NCI-H2081 treated with DMSO at 0.1 percent for 48 hours (cell line): ENCODE measurements at places on chromosomes 1 and 21.

- DNase-seq = no peak
Observed at GRCh38 chr1:56329970-56330369, 249.4 kb downstream of the PLPP3 start.

DNA sequence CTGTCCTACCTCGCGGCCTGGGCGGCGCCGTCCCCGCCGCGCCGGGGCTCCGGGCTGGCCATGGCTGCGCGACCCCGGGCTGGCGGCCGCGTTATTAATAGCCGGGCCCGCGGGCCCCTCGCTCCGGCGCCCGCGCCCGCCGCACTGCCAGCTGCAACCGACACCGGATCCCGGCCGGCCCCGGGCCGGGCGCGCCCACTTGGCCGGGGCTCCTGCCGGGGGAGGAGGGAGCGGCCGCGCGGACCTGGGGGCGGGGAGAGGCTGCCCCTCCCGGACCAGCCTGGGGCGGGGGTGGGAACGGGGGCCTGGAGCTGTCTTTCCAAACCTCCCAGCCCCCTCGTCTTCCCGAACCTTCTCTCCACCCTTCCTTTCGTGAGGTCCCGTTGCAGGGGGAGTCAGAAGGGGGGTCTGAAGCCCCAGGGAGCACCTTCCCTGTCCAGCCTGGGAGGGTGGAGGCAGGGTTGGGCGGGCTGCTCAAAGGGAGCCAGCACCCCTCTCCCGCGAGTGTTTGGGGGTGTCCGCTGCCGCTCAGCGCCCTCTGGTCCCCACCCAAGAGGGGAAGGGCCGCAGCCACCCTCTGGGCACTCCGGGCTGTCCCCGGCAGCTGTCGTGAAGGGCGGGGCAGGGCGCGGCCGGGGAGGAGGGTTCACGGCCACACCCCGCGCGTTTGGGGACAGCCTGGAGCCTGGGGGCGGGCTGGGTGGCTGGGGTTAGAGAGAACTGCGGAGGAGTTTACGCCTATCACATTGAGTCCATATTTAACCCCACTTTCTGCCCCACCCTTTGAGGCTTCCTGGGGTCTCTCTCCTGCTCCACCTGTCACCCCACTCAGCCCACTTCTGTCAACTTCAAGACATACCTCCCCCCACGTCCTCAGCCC is at the start of gene SYNC:
Gene SYNC (minus strand): TSS at position 172 of the 880 bp plus-strand sequence. CDS start 110 bp downstream, at position 62.
- no peak for DNase-seq

DNA sequence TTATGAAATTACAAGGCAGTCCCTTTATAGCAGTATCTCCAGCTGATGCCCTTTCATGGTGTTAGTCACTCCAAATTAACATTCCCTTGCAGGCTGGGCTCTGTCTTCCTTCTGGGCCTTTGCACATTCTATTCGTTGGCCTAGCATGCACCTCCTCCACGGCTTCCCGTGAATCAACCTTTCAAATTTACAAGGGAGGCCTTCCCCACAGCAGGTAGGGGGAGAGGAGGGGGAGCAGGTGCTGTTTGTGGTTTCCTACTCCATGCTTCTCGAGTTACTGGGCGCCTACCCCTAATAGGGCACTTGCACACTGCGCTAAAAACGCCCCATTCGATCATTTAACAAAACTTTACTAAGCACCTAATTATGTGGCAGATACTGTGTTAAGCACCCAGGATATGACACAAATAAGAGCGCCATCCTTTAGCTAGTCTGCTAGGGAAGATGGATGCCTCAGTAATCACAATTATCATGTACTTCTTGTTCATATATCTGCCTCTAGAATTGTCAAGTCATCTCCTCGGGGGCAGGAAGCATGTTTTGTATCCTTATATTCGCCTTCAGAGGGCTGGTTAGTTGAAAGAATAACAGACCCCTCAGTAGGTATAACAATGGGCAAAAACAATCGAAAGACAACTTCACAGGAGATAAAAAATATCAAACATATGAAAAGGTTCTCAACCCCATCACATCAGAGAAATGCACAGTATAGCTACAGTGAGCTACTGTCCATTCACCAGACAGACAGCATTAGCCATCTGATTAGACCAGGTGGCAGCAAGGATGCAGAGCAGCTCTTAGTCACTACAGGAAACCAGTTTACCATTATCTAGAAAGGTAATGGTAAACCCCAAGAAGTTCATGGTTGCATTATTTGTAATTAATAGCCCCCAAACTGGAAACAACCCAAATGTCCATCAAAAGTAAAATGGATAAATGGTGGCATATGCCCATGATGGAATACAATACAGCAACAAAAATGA is 1.7 kb upstream of the ADAR start:
- DNase-seq = no peak

GRCh38 chr1:149885339-149886120 is 13.8 kb upstream of the BOLA1 start:
- DNase-seq = peak; percentile 95

DNA sequence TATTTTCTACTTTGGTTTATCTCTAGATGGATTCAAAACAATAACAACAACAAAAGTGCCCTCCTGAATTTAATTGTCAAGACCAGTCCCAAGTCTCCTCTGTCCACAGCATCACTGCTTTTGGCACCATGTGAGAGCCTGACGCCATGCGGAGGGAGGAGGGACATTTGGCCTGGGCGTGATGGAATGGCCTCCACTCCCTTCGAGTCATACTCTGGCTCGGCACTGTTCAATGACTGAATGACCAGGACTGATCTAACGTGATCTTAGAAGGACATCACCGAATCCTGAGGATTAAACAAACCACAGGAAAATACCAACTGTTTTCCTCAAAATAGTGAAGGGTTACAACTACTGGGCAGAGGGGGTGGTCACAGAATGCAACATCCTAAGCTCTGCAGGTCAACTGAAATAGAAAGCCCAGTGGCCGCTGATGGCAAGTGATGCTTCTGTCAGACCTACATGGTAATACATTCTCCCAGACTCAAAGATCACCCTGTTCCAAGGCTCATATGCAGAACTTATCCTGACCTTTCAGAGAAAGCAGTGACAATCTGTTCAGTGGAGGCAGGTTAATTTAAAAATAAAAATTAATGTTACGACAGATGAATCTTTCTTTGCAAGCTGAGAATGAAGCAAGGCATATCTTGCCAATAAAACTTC is 19.1 kb downstream of the SRSF4 start:
- no peak for DNase-seq

GRCh38 chr21:38297871-38298270 is 41.1 kb downstream of the KCNJ15 start:
- no peak for DNase-seq

DNA sequence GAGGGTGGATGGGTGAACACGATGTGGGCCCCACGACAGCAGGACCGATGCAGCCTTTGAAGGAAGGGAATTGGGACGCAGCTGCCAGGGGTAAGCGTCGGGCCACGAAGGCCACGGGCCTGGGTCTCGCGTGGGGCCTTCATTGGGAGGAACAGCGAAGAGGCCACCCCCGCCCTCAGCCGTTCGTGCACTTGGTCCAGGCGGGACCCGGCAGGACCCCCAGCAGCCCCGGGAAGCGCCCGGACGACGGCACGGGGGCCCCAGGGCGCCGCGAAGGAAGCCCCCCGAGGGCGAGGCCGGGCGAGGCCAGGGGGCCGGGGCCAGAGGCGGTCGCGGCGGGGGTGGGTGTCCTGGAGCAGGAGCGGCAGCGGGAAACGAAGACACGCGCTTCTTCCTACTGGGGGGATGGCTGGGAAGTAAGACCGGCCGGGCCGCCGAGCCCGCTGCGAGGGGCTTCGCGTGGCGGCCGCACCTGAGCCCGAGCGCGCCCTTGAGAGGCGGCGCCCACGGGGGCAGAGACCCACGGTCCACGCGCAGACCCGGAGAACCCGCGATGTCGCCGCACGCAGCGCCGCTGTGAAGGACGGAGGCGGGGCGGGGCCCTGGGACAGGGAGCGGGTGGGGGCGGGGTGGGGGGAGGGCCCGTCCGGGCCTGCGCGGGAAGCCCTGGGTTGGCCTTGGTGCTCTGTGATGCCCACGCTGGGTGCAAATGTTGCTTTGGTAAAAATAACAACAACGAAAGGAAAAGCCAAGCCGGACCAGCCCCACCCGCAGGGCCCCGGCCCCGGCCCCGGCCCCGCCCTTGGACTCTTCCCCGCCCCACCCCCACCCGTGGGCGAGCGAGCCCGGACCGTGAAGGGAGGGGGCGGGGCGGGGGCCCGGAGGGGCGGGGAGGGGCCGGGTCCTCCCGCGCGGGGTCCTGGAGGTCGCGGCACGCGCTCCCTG is 56.0 kb upstream of the ADARB1 start:
- DNase-seq = no peak

- DNase-seq = no peak
Observed at GRCh38 chr21:31142600-31142999, 104.3 kb upstream of the KRTAP19-8 start.

- DNase-seq = no peak
Observed at GRCh38 chr1:46806196-46807020, 7.6 kb downstream of the CYP4B1 start.

DNA sequence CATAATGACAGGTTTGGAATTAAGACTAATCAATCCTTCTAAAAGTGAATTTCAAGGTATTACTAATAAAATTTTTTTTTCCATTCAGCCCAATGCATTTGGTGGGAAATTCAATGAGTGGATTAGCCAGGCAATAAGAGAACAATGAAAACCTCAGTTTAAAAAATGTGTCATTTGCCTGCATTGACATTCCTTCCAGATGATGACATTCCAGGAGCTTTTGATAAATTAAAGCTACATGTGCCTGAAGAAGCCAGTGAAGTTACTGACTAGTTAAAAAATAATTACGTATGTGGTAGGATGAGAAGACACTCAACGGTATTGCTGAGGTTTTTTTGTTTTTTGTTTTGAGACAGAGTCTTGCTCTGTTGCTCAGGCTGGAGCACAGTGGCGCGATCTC is 37.9 kb upstream of the RC3H1 start:
- no peak for DNase-seq

GRCh38 chr1:148315071-148315811 is 163.2 kb upstream of the NBPF11 start:
- no peak for DNase-seq

DNA sequence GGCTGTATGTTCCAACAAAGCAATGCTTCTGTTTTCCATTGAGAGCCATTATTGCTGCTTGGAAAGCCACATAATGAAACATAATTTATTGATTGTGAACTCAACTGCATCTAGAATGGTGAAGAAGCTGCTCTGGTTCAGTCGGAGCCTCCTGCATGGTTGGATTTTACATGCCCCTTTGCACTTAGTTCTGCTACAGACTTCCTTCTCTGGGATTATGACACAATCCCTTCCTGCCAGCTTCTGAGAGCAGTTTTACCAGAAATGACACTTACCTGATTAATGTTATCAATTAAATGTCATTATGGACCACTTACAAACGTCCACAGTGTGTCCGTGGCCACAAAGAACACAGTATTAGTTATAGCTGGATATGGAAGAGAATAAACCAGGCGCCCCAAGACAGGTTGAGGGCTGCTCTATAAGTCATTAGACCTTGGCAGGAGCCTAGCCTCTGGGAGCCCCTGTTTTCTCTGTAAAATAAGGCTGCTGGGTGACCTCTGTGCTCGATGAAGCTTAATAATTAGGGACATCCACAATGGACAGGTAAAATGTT is 7.0 kb upstream of the CD58 start:
- DNase-seq = no peak

- no peak for DNase-seq
Observed at GRCh38 chr1:99550198-99550597, 95.7 kb upstream of the PALMD start.

DNA sequence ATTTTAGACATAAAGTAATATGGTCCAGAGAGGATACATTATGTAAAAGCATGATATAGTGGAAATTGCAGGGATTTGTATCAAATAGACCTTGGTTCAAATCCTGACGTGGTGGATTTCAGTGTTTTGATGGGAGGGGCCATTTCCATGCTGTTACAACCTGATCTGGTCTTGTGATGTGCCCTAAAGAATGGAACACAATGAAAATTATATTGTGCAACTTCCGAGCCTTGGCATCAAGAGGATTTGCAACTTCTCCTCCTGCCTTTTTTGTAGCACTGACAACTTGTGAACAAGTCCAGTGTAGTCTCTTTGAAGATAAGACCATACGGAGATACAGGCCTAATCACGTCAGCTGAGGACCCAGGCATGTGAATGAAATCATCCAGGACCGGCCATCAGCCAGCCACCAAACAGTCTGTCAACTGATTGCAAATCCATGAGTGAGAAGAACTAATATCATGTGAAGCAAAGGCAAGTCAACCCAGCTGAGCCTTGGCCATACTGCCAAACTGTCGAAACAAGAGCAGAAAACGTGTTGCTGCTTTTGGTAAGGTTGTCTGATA is 412.1 kb downstream of the DPYD start:
- DNase-seq = no peak

DNA sequence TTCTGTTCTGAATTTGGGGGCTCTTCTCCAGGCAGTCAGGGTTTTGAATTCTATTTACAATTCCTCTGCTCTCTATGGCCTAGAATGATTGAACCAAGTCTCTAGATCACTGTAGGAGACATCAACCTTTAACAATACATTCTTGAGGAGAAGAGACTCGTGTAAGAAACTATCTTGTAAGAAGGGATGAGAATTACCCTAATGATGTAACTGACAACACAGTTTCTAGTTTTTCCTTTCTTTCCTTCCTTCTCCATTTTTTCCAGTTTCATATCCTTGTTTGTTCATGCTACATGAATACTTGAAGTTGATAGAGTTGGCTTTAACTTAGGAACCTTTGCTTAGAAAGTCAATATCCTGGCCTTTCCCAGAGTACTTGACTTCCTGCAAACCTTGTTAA is 1.3 kb upstream of the ATP1A1 start:
- DNase-seq = no peak

GRCh38 chr1:54975356-54976108 is 4.9 kb upstream of the TMEM61 start:
- peak; percentile 29 for DNase-seq

DNA sequence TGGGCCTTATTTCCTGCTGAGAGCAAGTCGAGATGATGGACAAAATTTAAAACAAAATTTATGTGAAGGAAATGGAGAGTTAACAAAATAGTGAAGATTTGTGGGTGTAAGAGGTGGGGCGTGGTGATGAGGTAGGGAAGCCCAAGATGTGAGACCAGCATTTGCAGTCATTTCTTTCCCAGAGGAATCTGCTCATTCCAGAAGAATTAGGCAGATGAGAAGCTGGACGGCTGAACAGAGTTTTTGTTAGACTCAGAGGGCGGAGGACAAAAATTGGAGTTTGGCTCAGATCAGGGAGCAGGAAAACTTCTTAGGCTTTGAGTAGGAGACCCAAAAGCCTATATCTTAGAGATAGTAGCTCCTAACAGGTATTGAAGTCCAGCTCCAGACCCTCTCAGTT is 65.3 kb downstream of the CAMTA1 start:
- no peak for DNase-seq

DNA sequence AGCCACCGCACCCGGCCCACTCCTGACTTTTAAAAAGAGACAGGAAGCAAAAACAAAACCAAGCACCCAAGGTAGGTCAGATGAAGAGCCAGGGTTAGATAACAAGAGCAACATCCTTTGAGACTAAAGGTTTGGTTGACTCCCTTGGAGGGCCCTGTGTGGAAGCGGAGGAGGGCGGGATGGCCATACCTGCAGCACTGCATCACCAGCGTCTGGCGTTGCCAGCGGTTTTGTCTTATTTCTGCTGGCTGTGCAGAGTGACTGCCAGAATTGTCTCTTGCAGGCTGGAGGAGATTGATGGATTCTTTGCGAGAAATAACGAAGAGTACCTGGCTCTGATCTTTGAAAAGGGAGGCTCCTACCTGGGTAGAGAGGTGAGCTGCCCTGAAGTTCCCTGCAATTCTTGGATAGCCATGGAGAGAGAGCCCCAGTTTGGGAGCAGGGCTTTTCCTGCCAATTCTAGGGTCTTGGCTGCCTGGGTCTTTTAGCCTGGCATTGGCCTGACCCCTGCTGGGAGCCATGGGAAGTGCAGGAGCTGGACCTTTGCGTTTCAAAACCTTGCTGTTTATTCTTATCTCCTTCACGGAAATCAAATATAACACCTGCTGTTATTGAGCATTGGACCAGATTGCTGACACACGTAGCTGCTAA is 24.0 kb downstream of the QSOX1 start:
- no peak for DNase-seq

GRCh38 chr21:34589511-34590282 is 25.2 kb downstream of the RCAN1 start:
- DNase-seq = no peak
